SK-N-SH (cell line): ENCODE measurements at places on chromosomes 1 and 21. TPM values are rescaled to one million over a fixed set of nuclear protein-coding genes. Genes with fewer than 3 reads are reported as not detected.

HSD11B1 gene
- polyA plus RNA-seq: 0.23 and 0.37 TPM in 2 replicates

DNA sequence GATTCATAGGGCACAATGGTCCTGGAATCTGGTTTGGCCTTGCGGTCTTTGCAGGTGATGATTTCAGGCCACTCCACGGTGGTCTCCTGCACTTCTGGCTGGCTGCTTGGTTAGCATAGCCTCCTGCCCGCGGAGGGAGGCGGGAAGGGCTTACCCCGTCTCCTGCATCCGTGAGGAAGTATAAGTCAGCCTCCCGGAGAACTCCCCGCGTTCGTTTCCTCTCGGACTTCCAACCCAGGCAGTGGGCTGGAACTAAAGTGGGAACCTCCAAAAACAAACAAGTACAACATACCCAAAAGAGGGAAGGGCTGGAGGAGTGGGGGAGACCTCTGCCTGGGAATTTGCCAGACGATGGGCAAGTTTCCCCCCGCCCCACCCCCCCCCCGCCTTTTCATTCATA is 939 bp upstream of the CCN1 start:
- DNase-seq: no peak

DNA sequence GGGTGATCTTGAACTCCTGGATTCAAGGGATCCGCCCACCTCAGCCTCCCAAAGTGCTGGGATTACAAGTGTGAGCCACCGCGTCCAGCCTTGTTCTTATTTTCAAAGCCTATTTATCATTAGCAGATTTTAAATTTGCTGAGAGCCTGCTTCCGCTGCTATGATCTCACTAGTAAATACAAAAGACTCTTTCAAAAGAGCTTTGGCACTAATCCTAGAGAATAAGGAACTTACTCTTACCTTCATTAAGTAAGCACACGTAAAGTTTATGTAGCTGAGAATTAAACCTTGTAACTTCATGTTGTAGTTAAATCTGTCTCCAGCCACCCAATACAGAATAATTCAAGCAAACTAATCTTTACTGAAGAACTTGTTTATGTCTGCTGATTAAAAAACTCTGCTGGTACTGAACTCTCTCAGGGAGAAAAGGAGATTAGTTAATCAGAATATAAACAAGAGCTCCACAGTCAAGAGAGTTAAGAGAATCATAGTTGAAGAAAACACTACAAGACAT is 72.3 kb downstream of the RUSC1 start:
- DNase-seq: no peak

ESRRG gene
- 0.26 and 0.57 TPM in 2 replicates for polyA plus RNA-seq

- DNase-seq: no peak
These were observed 4.2 kb downstream of the RERE start for GRCh38 chr1:8813016-8813763.

GRCh38 chr1:82032068-82032467 is 231.3 kb downstream of the ADGRL2 start:
- DNase-seq: no peak

DNA sequence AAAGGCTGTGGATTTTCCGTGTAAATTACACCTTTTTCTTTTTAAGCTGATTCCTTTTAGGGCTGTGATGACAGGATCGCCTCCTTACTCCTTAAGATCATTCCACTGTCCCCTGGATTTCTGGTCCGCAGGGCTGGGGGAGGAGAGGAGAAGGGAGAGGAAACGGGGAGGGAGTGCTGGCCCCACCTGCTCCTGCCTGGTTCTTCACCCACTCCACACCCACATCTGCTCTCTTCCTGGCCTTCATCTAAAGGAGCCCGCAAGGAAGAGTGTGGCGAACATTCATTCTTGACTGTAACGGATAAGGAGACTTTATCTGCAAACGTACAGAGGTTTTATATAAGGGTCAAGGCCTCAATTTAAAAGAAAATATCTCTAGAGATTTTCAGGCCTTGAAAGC is 242.0 kb downstream of the RHOU start:
- no peak for DNase-seq

- DNase-seq: no peak
These were observed 5.0 kb downstream of the PTGFRN start for GRCh38 chr1:116914667-116915066.

CDCA8 gene
- 18.9 and 22.9 TPM in 2 replicates for polyA plus RNA-seq

- no peak for DNase-seq
These were observed 67.0 kb downstream of the ARHGEF16 start for GRCh38 chr1:3521426-3521825.

- DNase-seq: peak; percentile 46
These were observed 14.8 kb downstream of the IL6R start for GRCh38 chr1:154419620-154420571.

- peak; percentile 68 for DNase-seq
These were observed 57.8 kb downstream of the SIK1 start for GRCh38 chr21:43369124-43369523.

- DNase-seq: no peak
These were observed 21.4 kb downstream of the AHCYL1 start for GRCh38 chr1:110005971-110006370.

TMEM61 gene
- polyA plus RNA-seq: not detected in 2 replicates

DNA sequence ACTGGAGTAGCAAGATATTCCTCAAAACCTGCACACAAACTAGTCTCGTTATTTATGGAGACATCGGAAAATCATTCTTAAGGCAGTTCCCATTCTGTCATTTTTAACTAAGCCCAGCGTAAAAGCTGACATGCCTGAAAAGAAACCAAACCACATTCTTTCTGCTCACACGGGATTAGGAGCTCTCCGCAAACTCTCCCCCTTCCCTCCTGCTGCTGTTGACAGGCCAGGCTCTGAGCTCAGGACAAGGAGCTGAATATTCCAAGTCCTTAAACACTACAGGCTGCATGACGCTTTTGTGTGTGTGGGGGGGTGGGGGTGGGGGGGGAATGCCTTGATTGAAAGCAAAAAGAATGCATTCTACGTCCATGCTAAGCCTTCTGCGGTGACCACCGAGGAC is 5.2 kb downstream of the OLIG1 start:
- no peak for DNase-seq

DNA sequence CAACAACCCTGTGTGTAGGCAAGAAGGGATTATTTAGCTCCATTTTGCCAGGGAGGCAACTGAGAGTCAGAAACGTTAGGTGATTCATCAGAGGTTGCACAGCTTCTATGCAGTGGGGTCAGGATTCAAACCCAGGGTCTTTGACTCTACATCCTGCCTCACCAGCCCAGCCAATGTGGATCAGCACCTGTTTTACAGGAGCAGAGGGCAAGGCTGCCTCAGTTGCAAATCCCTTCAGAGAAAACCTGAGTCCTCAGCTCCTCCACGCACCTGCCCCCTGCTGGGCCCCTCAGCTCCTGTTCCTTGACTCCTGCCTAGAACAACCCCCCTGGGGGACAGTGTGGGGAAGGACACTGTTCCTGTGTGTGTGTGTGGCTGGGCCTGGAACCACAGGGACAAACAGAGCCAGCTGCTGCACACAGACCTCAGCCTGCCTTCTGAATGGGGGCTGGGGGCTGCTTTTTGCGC is 61.6 kb downstream of the LRRN2 start:
- peak; percentile 72 for DNase-seq

DNA sequence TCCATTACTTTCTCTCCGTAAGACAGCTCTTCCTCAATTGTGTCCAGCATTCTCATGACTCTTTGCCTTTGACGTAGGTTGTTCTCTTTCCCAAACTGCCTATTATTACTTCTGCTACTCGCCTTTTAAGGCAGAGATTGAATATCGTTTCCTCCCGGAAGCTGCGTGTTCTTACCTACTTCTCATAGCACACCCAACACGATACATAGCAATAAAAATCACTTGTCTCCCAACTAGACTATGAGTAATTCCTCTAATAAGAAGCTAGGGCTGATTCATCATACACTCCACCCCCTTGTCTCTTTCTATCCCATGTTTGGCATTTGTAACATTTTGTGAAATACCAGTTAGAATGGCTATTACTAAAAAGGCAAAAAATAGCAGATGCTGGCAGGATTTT is 55.8 kb upstream of the SGIP1 start:
- DNase-seq: no peak

DNA sequence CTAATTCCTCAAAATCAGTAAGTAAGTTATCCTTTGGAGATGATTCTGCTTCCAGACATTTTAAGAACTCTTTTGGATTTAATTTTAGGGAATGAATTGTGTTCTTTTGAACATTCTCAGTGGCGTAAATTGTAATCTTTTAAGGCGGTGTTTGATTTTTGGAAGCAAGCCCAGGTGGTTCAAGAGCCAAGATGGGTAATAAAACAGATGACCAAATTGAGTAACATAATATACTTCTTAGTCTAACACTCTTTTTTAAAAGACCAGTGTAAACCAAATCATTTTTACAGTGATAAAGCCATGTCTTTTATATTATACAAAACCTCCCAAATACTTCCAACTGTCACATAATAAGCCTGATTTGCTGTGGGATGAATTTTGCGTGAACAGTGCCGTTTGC is 133.8 kb downstream of the LRRC40 start:
- DNase-seq: no peak

- DNase-seq: no peak
These were observed 51.4 kb upstream of the GPR157 start for GRCh38 chr1:9180111-9180819.

GRCh38 chr1:83905315-83905907 is 93.5 kb downstream of the TTLL7 start:
- DNase-seq: peak; percentile 7

- DNase-seq: no peak
These were observed 140.8 kb downstream of the PTGER3 start for GRCh38 chr1:70906800-70907199.

- no peak for DNase-seq
These were observed 126.5 kb downstream of the ADSS2 start for GRCh38 chr1:244325056-244325758.

DNA sequence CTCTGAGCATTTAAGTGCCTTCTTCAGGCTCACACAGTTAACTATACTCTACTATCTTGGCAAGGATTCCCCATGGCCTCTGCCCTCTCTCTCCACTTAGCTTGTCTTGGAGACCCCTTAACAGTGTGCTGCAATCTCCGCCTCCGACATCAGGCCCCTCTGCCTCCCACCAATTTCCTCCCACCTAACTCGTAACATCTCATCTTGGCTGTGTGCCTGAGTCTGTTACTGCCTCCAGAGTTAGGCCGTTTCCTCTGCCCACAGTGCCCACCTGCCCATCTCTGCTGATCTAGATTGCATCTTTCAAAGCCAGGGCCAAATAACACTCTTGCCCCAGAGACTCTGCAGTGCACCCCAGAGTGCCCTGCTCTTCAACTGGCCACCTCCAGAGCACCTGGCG is 244.3 kb upstream of the TMEM51 start:
- DNase-seq: no peak

- peak; percentile 99 for DNase-seq
These were observed at the start of gene MAN1C1 for GRCh38 chr1:25616095-25616986. MAN1C1 (plus strand) TSS chr1:25616791; CDS start chr1:25617798, 1,007 bp downstream.

C1QTNF12 gene
- polyA plus RNA-seq: 0.59 TPM in 1 of 2 replicates, not detected in the other

PLPP3 gene
- 32.2 and 38.1 TPM in 2 replicates for polyA plus RNA-seq

GRCh38 chr1:24803220-24803619 is 58.0 kb downstream of the CLIC4 start:
- DNase-seq: no peak

- no peak for DNase-seq
These were observed 4.7 kb downstream of the RPS6KC1 start for GRCh38 chr1:213055767-213056166.

OR2G6 gene
- not detected in 2 replicates for polyA plus RNA-seq

- no peak for DNase-seq
These were observed at the start of gene NPPB for GRCh38 chr1:11858613-11858967. NPPB (minus strand) TSS chr1:11858945; CDS start chr1:11858833, 112 bp downstream.

DNA sequence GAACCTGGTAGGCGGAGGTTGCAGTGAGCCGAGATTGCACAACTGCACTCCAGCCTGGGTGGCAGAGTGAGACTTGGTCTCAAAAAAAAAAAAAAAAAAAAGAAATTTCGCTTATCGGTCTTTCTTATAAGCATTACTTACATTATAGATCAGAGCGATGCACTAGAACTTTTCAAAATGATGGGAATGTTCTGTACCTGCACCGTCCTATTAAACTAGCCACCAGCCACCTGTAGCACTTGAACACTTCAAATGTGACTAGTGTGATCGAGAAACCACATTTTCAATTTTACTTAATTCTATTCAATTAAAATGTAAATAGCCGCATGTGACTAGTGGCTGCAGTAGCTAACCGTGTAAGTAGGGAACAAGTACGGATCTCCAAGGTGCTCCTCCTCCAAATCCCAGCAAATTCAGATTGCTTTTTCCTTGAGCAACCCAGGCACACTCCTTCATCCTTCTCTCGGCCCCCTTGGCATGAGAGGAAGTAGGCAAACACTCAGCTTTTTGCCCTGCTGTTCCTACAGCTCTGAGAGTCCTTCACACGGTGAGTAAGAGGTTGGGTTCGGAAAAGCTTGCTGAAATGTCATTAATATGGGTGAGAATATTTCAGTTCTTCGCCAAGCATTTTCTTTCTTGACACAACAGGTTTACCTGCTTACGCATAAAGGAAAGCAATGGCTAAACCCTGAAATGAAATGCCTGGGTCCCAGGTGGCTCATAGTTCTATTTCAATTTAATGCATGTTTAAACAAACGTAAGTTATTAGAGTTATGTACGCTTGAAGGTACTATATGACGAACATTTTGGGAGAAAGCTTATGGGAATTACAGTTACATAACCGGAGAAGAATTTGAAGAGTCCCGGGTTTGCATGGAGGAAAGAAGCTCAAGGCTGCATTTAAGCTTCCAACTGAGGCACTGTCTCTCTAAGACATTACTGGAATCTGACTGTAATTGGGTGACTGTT is 69.5 kb upstream of the HUNK start:
- DNase-seq: no peak

LPGAT1 gene
- polyA plus RNA-seq: 4.8 and 6.3 TPM in 2 replicates

DNA sequence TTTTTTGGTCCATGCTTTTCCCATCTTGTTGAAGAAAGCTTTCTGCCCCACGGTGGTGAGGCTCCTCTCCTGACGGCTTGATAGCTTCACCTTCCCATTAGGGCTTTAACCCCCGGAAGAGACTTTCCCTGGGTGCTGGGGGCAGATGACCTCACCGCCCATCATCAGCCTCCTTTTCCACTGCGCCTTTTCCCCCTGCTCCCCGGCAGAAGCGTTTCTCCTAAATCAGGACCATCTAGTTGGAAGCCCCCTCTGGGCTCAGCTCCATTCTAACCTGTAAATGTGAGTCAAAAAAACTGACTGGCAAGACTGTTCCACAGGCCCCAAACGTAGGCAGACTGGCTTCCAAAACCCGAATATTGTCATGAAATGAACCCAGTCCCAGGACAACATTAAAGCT is 6.7 kb downstream of the POFUT2 start:
- no peak for DNase-seq
